Aorta (tissue), 5 donors: ENCODE measurements at places on chromosomes 7 and 10. TPM values are rescaled to one million over a fixed set of nuclear protein-coding genes. Genes with fewer than 3 reads are reported as not detected.
A peak's percentile ranks its signal among the peaks of the same experiment; 100 is the strongest.

DNA sequence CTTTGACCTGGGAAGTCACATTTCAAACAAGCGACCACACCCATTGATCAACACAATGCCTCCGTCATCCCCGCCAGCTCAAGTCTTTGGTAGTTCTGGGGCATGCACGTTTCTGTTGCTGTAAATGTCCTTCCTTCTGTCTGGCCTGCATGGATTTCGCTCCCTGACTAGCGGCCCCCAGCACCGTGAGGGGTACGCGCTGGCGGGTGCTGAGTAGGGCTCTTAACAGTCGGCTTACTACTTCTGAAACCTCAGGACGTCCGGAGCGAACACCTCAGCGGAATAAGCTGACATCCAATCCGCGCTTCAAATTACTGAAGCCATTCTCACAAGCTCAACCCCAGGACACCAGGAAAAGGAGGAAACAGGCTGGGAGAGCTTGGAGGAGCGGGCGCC is 505 bp downstream of the NUDCD3 start:
- DNase-seq: peak; percentile 52

DNA sequence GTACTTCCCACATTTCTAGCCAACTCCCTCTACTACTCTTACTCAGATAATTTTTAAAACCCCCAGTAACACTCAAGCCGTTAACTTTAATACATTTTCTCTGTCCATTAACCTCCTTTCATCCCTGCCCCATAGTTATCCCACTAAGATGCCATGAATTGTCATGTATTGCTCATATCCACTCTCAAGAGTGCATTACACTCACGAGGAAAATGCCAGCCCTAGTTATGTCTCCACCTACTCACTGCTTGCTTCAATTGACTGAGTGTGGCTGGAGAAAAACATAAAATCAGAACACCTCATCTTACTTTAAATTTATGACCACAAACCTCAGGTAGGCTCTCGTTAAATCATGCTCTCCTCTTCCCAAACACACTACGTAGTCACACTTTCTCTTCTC is 324.1 kb upstream of the NPSR1 start:
- no peak for DNase-seq

GRCh38 chr7:94115316-94115715 is 111.2 kb upstream of the BET1 start:
- DNase-seq: no peak

- DNase-seq: no peak
Observed at GRCh38 chr7:159028508-159029401, 115.9 kb downstream of the VIPR2 start.

- no peak for DNase-seq
Observed at GRCh38 chr10:70820976-70821750, 5.4 kb downstream of the SGPL1 start.

DNA sequence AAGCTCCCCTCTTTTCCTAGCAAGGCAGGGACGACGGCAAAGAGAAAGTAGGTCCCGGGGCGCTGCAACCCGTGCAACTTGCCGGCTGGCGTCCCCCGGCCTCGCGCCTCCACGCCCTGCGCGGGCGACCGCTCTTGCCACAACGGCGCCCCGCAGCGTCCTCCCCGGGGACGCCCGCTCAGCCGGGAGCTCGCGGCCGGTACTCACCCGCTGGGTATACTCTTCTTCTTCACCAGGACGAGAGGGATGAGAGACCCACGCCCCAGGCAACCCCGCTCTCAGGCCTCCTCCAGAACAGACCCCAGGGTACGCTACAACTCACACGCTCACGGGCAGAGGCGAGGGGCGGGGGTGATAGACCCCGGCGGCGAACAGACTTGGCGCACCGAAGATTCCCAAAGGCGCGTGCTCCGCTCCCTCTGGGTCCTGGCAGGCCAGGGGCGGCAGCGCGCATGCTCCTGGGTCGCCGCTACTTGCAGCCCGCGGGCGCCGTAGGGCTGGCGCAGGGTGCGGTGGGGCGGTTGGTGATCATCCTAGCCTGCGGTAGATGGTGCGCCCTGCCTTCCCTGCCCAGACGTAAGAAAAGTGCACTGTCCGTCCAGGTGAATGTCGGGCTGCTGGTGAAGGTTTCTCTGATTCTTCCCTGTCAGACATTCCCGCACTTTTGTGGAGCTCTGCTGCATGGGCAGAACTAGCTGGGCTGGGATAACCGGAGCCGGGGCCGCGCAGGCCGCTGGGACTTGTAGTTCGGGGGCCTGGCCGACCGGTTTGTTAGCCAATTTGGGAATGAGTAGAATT is at the start of gene CC2D2B:
TSS of gene CC2D2B (plus strand) at position 520 of the 798 bp plus-strand sequence. CDS start 3,349 bp downstream, outside the sequence.
- DNase-seq: peak; percentile 95

DNA sequence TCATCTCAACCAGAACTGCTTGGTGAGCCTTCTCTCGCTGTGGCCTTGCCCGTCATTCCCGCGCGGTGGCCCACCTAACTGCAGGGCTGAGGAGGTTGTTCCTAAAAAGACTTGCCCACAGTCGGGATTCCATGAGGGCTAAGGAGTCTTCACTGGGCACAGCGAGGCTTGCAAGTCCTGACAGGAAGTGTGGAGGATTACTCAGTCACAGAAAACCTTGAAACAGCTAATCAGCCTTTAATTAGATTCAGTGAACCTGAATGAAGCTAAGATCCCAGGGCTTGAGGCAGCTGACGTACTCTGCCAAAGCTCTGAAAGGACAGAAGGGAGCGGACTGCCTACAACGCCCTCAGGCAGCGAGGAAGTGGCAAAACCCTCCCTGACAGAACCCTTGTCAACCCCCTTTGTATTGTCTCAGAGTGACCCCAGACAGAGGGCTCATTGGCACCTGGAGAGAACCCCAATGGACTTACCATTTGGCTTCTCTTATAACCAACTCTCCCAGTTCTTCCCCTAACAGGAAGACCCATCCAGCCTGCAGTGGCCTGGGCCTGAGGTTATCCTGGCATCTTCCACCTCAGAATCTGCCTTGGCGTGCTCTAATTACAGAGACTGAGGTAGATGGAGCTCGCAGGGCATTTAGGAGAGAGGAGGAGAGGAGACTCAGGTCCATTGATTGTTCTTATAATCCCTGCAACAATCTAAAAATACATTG is 2.5 kb upstream of the LAMB4 start:
- no peak for DNase-seq

The WIPF3 gene
- 3.4 TPM for polyA plus RNA-seq

The RNF32 gene
- not detected for polyA plus RNA-seq
